Natural killer cell (primary cell): ENCODE measurements at places on chromosomes 1 and 21. TPM values are rescaled to one million over a fixed set of nuclear protein-coding genes. Genes with fewer than 3 reads are reported as not detected.

Gene KRTAP10-10
- total RNA-seq, result not detected

DNA sequence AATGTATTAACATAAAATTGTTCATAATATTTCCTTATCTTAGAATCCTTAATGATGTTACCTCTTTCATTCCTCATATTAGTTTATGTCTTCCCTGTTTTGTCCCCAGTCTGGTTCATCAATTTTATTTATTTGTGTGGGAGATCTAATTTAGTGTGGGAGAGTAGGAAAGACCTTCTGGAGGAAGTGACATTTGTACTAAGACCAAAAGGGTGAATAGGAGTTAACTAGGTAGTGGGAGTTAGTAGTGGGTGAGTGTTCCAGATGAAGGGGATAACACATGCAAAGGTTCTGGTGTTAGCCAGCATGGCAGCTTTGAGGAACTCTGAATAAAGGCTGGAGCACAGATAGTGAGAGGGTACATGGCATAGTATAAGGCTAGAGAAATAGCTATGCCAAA, 21.4 kb downstream of the RASAL2 start:
- DNase-seq, result no peak
- H3K4me3 ChIP-seq, result no peak overlapping the region
- no peaks in the 10 kb centered on the region for H3K27me3 ChIP-seq
- H3K36me3 ChIP-seq, result no peaks in the 10 kb centered on the region
- no peak overlapping the region for H3K27ac ChIP-seq
- no peaks in the 10 kb centered on the region for H3K4me1 ChIP-seq

- no peaks in the 10 kb centered on the region for H3K27me3 ChIP-seq
- no peak overlapping the region for H3K27ac ChIP-seq
- H3K4me1 ChIP-seq, result no peaks in the 10 kb centered on the region
- no peaks in the 10 kb centered on the region for H3K36me3 ChIP-seq
- no peak overlapping the region for H3K4me3 ChIP-seq
- no peak for DNase-seq
Measured at GRCh38 chr1:79302380-79302930, 295.9 kb upstream of the ADGRL4 start.

Gene GNAT2
- not detected for total RNA-seq

Gene GBP7
- 0.75 TPM for total RNA-seq

DNA sequence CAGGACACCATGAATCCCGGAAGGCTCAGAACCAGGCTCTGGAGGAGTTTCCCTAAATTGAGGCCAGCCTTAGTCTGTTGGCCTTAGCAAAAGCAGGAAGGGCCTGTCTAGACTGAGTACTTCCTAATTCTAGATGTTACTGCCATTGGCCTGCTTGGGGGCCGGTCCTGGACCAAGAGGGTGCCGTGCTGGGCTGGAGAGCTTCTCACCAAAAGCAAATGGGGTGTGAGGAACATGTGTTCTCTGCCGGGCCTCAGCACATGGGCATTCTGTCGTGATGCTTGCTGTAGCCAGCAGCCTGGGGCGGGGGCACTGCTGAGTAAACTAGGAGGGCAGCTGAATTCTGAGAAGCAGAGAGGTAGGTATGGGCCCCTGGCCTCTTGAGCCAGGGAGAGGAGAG, 35.7 kb upstream of the MAN1C1 start:
- H3K4me1 ChIP-seq, result peaks cover 4% of the 10 kb centered on the region
- H3K36me3 ChIP-seq, result no peaks in the 10 kb centered on the region
- no peaks in the 10 kb centered on the region for H3K27me3 ChIP-seq
- no peak overlapping the region for H3K4me3 ChIP-seq
- H3K27ac ChIP-seq, result no peak overlapping the region

DNA sequence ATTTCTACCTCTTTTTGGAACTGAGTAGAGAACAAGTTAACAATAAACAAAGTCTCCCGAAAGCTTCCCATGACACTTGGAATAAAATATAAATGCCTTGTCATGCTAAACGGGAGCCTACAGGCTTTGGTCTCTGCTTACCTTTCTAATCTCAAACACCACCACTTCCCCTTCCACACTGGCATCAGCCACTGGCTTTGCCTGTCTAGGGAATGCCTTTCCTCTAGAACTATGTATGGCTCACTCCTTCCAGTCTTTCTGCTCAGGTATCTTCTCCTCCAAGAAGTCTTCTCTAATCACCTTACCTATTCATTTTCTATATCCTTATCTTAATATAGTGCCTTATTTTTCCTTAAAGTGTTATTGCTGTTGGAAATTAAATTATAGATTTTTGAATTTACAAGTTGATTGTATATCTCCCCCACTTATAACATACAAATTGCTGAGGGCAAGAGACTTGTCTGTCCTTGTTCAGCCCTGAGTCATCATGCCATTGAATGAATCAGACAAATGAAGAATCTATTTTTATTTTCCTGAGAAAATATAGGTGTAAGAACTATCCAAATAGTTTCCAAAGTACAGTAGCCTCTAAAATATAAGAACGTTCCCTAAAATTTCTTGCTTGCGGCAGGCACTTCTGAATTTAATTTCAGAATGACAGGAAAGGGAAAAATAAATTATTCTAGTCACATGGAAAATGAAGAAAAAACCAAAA, 119.2 kb downstream of the TM2D1 start:
- H3K27me3 ChIP-seq, result no peaks in the 10 kb centered on the region
- no peaks in the 10 kb centered on the region for H3K4me1 ChIP-seq
- no peak overlapping the region for H3K4me3 ChIP-seq
- H3K36me3 ChIP-seq, result no peaks in the 10 kb centered on the region
- no peak overlapping the region for H3K27ac ChIP-seq

DNA sequence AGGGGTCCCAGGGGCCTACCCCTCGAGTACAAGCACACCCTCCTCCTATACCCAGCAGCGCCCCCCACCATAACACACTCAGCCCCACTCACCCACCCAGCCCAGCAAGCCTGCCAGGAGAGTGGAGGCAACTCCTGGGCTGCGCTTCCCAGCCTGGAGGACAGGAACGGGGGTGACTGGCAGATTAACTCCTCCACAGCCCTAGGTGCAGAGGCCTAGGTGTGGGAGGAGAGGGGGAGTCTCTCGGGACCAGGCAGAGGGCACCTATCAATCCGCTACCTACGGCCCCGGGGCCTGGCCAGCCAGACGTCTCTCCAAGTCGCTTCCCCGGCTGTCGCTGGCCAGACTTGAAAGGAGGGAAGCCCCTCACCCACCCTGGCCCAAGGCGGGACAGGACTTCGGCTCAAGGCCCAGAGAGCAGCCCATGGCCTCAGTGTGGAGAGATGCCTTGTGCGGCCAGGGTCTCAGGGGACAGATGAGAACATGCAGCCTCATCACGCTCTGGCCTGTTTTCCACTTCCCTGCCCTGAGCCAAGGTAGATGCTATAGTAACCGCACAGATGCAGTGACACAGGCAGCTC, 24.9 kb downstream of the MATN1 start:
- H3K4me3 ChIP-seq, result no peak overlapping the region
- no peaks in the 10 kb centered on the region for H3K36me3 ChIP-seq
- no peaks in the 10 kb centered on the region for H3K27me3 ChIP-seq
- H3K27ac ChIP-seq, result no peak overlapping the region

Gene GPR153
- total RNA-seq, result 9.7 TPM

- no peak overlapping the region for H3K27ac ChIP-seq
- H3K4me1 ChIP-seq, result no peaks in the 10 kb centered on the region
- H3K4me3 ChIP-seq, result no peak overlapping the region
- H3K27me3 ChIP-seq, result no peaks in the 10 kb centered on the region
- H3K36me3 ChIP-seq, result no peaks in the 10 kb centered on the region
Measured at GRCh38 chr1:94988356-94988755, 61.4 kb upstream of the CNN3 start.

GRCh38 chr21:17393413-17393812, 119.4 kb upstream of the CXADR start:
- no peaks in the 10 kb centered on the region for H3K4me1 ChIP-seq
- no peaks in the 10 kb centered on the region for H3K27me3 ChIP-seq
- H3K4me3 ChIP-seq, result no peak overlapping the region
- DNase-seq, result no peak

DNA sequence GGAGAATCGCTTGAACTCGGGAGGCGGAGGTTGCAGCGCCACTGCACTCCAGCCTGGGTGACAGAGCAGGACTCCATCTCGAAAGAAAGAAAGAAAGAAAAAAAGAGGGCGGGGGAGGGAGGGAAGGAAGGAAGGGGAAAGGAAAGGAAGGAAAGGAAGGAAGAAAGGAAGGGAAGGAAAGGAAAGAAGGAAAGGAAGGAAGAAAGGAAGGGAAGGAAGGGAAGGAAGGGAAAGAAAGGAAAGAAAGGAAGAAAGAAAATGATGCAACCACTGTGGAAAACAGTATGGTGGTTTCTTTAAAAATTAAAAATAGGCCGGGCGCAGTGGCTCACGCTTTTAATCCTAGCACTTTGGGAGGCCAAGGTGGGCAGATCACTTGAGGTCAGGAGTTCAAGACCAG, 15.2 kb upstream of the RCAN3 start:
- H3K4me3 ChIP-seq, result no peak overlapping the region
- H3K36me3 ChIP-seq, result no peaks in the 10 kb centered on the region
- peaks cover 14% of the 10 kb centered on the region for H3K4me1 ChIP-seq
- no peak for DNase-seq

- no peak for DNase-seq
- H3K4me3 ChIP-seq, result no peak overlapping the region
- H3K27ac ChIP-seq, result no peak overlapping the region
- no peaks in the 10 kb centered on the region for H3K4me1 ChIP-seq
Measured at GRCh38 chr1:29786791-29787732, 550.7 kb downstream of the PTPRU start.

Gene GPR61
- total RNA-seq, result 0.75 TPM

- H3K36me3 ChIP-seq, result no peaks in the 10 kb centered on the region
- H3K4me3 ChIP-seq, result no peak overlapping the region
- H3K27me3 ChIP-seq, result no peaks in the 10 kb centered on the region
Measured at GRCh38 chr1:108000620-108001111, 35.7 kb upstream of the VAV3 start.
